ENCODE measurements at places on chromosomes 5 and 9. TPM values are rescaled to one million over a fixed set of nuclear protein-coding genes. Genes with fewer than 3 reads are reported as not detected.
A peak's percentile ranks its signal among the peaks of the same experiment; 100 is the strongest.

GRCh38 chr9:107214915-107215314, 68.2 kb upstream of the RAD23B start:
- no peak for DNase-seq

EGFLAM gene
- total RNA-seq: not detected

GRCh38 chr5:85479849-85480248, 1095.2 kb upstream of the EDIL3 start:
- DNase-seq: no peak

DNA sequence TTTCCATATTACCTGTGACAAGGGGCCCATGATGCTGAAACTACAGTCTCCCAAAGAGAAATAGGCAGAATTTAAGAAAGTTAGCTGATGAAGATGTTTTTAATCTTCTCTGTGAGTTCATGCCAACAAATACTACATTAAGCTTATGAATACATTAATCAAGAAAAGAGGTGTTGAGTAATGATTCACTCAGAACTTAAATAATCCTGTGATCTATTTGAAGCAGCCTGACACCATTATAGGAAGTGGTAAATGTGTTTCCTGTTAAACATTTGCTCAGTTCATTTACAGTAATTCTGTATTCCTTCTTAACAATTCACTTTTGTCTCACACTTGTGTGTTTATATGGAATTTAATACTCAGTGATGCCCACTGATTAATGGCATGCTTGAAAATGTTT, 75.0 kb upstream of the IZUMO3 start:
- no peak for DNase-seq

PDE8B gene
- not detected for total RNA-seq

DNA sequence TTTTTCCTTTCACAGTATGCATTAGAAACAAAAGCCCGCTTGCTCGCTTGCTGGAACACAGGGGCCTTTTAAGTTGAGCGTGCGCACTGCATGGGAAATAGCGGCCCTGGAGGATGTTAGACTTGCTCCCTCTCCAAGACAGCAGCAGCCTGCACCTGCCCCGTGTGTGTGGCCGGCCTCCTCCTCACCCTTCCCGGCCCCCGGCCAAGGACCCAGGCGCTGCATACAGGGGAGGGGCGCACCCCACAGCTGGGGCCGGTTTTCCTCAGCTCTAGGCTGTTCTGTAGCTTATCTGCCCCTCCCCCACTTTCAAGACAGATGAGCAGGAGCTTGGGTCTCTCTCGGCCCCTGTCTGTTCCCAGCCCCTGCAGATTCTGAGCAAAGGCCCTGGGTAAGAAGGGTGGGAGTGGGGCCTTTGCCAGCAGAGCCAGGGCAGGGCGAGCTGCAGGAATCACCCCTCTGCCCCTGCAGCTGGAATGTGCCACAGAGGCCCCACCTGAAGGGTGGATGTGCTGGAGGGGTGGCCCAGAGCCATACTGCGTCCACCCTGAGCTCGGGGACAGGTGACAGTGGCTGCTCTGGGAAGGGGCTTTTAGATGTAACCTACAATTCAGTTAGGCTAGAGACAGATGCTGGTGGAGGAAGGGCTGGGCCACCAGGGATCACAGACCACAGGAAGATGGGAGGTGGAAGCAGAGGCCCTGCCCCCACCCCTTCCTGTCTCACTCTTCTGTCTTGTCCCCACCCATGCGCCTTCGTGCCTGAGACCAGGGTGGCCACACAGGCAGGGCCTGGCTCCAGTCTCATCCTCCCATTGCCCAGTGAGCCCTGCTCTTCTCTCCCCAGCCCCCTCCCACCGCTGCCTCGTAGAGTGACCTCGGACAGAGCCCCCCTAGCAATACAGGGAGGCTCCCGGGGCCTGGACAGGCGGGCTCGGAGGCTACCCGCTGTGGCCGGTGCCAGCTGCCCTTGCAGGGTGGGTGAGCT, 132.4 kb downstream of the DAB2IP start:
- peak; percentile 55 for DNase-seq

DNA sequence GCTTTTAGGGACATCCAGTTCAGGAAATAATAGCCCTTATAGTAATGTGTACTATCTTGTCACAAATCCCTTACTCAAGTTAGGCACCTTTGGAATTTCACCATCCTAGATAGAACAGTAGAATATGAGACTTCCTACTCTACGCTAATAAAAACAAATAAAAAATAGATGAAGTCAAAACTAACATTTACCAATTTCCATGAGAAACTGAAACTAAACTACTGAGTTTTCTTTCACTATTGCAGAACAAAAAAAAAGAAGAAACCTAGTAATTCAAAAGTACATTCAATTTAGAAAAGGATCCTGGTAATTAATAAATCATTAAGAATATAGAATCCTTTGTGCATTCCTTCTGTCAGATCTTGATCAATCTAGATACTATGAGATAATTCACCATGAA, 14.0 kb downstream of the STARD4 start:
- DNase-seq: no peak

DNA sequence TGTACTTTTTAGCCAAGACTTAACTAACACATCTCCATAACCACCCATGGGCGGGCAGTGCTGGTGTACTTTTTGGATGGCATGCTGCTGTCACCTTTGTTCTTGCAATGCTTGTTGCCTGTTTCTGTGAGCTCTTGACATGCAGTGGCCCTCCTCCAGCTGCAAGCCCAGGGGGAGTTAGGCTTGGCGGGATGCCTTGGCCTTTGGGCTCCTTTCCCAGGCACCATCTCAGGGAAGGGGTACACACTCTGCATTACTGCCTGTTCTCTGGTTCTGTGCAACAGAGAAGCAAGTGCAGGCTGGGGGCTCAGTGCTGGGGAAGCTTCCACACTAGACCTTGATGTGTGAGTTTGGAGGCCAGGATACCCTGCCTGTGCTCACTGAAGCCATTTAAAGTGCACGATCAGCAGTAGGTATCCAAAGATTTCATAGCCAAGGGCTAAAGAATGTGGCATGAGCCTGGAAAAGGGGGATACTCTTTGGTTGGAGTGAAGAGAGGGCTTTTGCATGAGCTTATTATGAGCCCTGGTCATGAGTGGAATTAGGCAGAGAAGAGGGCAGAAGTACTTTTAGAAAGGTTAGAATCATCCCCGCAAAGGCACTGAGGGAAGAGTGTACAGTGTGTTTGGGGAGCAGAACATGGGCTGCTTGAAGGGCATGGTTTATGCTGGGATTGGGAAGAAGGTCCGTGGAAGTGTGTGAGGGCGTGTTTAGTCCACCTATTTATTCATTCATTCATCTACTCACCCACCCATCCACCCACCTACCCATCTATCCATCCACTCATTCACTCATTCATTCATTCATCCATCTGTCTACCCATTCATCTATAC, 22.5 kb downstream of the PSAT1 start:
- DNase-seq: no peak

DNA sequence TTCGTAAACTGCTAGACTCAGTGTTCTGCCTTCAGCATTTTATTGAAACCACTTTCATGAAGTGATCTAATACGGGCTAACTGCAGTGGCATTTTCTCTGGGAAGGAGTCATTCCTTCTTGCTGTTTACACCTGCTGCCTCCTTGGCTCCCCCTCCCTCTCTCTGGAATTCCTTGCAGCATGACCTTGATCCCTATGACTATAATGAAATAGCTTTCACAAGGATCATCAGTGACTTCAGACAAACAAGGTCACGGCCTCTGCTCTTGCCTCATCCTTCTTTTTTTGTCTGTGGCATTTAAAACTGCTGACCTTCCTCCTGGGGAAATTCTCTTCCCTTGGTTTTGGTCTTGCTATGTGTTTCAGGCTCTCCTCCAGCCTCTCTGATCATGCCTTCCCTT, 90.2 kb downstream of the ZNF462 start:
- DNase-seq: no peak

DNA sequence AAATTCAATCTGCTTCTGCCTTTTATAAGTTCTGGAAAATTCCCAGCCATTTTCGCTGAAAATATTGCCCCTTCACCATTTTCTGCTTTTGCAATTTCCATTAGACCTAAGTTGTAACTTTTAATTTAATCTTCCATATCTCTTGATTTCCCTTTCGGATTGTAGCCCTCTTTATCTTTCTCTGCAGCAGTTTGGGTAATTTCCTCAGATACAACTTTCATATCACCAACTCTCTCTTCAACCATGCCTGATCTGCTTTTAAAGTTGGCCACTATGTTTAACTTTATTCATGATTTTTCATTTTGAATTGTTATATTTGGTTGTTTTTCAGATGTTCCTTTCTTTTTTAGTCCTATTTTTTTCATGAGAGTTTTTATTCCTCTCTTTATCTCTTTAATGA, 157.0 kb upstream of the VLDLR start:
- DNase-seq: no peak

AQP3 gene
- total RNA-seq: 29.9 TPM

GRCh38 chr9:113590991-113591898, 127.7 kb downstream of the RGS3 start:
- DNase-seq: peak; percentile 62

- no peak for DNase-seq
These were observed 119.0 kb downstream of the TRIM32 start for GRCh38 chr9:116806075-116806474.

ANKRD34B gene
- total RNA-seq: not detected

DNA sequence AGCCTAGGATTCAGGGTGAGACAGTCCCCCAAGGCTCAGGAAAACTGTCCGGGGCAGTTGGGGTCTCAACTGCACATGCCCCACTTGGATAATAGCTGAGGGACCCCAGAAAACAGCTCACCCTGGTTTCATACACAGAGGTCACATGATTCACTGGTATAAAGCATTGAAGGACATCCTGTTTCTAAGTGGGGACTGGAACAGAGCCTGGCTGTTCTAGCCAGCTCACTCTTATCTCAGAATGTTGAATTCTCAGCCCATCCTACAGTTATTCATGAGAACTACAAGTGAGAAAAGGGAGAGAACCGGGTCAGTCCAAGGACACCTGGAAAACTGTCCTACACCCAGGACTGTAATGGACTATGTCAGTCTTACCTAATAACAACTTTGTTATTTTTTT, 170.9 kb downstream of the FGF1 start:
- no peak for DNase-seq

DNA sequence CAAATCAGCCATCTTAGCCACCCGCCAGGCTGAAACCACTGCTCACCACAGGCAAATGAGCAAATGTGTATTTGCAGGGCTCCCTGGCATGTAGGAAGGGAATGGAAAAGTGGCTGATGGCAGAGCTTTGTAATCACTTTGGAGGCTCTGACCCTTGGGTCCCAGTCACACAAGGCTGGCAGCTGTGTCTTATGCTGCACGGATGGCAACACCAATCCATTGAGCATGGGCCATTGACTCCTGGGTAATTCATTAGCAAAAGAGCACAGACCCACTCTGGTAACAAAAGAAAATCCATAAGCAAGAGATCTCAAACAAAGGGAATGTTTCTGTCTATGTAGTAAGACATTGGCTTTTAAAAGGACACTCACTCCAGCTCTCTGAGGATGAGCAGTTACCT, 57.6 kb downstream of the SPOCK1 start:
- DNase-seq: no peak

- no peak for DNase-seq
These were observed 52.5 kb upstream of the SEMA6A start for GRCh38 chr5:116626945-116627679.

DNA sequence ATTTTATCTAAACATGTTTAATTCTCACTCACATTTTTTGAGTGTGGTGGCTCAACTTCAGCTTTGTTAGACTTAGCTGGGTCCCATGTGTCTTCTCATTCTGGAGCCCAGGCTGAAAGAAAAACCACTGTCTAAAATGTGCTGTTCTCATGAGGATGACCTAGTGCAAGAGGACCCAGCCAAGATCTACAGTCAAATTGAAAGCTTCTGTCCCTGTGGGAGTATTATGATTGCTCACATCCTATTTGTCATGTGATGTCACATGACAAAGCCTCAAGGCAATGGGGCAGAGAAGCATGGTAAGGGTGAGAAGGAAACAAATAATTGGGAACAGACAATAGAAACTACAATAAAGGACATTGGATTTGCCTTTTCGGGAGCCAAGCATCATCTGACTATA, 113.4 kb upstream of the ASTN2 start:
- DNase-seq: no peak

- no peak for DNase-seq
These were observed 226.5 kb upstream of the ANKRD55 start for GRCh38 chr5:56459394-56460194.

SH2D3C gene
- total RNA-seq: 77.5 TPM

MLANA gene
- not detected for total RNA-seq

DNA sequence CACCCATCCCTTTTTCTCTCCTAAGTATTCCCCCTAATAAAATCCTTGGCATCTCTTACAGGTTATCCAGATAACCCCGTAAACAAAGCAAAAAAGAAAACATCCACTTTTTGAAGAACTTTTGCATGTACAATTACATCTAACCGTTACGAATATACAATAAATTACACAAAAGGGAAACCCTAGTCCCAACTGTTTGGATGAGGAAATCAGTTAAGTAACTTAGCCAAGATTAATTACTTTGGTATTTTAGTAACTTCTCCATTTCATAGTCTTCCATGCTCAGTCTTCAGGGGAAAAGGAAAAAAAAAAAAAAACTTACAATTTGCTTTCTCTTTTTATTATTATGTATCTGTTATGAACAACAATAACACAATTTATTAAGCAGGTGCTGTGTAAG, 212.9 kb downstream of the ACTL7B start:
- DNase-seq: no peak
